Fibroblast of the conjunctiva (primary cell): ENCODE measurements at places on chromosomes 6 and 20.
A peak's percentile ranks its signal among the peaks of the same experiment; 100 is the strongest.

- no peak for DNase-seq
Measured at GRCh38 chr6:99225172-99225571, 124.3 kb downstream of the FAXC start.

GRCh38 chr20:19777981-19778380 is 19.9 kb downstream of the RIN2 start:
- DNase-seq, result no peak

- no peak for DNase-seq
Measured at GRCh38 chr20:10411673-10412072, 22.3 kb downstream of the MKKS start.

DNA sequence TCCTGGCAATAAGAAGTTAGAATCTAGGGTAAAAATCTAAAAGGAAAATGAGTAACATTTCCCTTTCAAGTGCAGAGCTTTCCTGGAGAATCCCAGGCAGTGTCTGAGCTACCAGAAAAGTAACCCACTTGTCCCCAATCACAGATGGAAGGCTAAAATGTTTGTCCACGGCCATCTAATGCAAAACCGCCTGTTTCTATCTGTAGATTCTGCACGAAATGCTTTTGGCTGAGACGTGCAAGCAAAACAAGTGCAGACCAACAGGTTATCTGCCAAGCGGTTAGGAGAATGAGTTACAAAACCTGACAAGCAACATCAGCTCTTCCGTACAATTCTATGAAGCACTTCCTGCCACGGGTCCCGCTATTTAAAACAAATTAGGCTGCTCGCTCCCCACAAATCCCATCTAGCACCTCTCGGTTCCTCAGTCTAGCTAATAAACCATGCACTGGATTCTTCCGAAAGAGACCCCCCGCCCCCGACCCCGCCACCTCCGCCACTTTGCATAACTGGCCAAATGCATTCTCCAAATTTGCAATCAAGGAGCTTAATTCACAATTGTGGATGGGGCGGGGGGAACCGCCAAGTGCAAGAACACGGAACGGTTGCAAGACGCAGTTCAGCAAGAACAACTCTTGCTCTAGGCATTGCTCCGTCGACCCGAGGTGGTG is 1.4 kb downstream of the ELOVL5 start:
- DNase-seq, result no peak

DNA sequence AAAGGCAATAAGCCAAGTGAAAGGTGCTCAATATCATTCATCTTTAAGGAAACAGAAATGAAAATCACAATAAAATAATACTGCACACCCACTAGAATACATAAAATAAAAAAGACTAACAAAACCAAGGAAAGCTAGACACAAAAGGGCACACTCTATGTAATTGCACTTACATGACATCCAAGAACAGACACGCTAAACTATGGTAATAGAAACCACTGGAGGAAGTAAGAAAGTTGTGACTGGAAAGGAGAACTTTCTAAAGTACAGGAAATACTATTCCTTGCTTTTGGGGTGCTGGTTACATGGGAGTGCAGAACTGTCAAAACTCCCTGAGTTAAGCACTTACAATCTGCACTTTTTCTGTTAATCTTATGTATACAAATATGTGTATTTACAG is 253.7 kb upstream of the RUNX2 start:
- DNase-seq, result no peak

- DNase-seq, result no peak
Measured at GRCh38 chr20:35597186-35597585, 18.4 kb upstream of the SPAG4 start.

DNA sequence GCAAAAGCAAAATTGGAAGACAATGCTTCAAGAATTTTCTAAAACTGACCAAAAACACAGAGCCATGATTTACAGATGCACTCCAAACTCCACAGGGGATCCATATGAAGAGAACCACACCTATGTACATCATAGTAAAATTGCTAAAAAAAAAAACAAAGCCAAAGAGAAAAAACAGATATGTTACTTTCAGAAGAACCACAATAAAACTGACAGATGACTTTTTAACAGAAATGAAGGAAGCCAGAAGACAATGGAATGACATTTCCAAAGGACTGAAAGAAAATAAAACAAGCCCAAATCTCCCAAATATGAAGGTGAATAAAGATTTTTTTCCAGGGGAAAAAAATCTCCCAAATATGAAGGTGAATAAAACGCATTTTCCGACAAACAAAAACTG is 17.5 kb downstream of the TRERF1 start:
- no peak for DNase-seq

DNA sequence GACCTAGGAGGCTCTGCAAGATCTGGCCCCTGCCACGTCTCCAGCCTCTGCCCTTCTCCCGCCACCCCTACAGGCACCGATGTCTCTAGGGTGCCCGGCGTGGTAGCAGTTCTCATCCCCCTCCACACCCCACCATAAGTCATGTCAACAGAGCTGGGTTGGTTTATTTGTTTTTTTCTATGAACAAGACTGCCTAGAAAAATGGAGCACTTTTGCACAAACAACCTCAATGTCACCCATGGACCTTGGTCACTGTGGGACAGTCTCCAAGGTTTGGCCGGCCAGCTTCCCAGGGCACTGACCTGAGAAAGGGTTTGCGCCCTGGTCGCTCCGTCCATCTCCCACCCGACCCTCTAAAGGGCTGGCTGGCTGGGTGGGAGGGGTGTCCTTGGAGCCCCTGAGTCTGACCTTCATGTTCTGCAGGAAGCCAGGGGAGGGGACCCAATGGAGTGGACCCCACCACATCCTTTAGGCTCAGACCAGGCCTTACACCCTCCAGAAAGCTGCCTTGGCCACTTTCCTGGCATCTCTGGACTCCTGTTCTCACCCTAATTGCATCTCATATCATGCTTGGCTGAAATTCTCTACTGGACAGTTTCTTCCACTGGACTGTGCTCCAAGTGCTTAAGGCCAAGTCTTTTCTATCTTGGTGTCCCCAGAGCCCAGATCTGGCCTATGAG is 104.8 kb upstream of the PTPN1 start:
- DNase-seq, result no peak

DNA sequence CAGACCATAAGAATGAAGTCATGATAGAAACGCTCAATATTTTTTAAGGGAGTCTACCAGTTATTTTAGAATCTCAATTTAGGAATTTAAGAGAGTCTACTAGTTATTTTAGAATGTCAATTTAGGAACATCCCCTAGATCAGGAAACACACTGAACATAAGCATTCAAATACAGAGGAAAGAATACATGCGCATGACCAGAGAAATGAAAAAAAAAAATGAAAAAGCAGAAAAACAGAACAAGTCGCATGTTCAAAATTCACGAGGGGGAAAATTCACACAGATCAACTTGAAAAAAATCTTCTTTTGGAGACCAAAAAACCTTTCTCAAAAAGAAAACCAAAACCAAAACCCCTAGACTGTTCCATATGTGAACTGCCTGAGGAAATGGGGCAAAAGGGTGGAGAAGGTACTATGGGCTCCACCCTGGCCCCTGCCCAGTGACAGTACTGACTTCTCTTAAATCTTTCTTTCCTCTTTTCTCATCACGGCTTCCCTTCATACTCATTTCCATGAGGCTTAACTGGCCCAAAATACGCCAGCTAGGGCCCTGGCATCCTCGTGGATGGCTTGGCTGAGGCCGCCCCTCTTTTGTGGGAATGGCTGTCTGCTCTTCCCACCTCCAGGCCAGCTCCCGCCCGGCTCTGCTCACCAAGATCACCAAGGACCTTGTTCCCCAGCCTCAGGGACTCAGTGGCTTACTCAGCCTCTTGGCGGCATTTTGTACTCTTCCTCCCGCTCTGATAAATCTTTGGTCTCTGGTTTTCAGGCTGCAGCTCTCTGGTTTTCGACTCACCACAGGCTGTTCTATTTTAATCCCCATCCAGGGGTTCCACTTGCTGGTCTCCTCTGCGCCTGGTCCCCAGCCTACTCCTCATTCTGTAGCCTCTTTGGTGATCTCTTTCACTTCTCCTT is 11.2 kb downstream of the ZBTB2 start:
- no peak for DNase-seq

GRCh38 chr20:57868310-57868709 is 158.5 kb upstream of the PMEPA1 start:
- DNase-seq, result no peak

DNA sequence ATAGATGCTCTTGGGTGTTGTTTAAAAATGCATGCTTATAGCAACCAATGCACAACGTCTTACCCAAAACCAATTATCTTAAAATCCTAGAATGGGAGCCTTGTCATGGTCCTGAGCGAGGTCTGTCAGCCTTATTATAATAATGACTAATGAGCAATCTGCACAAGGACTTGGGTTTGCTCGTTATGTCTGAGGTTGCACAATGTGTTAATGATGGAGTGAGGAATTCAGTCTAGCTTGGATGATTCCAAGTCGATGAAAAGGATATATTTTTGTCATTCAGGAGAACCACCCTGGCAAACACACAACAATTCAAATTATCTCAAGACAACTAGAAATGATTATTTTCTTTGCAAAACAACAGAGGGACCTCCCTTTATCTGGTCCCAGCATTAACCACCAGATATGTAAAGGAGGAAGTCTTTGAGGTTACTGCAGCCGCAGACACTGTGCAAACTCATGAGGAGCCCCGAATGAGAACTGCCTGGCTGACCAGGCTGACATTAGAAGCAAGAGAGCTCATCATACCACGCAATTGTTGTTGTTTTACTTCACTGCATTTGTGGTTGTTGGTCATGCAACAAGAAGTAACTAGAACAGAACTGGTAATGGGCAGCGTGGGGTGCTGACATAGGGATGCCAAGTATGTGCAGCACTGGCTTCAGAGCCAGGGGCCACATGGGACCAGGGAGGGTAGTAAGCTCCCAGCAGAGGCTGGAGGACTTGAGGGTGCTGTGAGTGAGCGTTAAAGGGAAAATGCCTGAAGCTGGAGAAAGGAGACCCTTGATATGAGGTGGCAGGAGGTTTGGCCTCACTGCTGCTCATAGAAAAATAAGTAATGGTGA is 488.3 kb downstream of the CDH26 start:
- DNase-seq, result no peak

- DNase-seq, result no peak
Measured at GRCh38 chr6:21970569-21971300, 326.1 kb downstream of the PRL start.

- DNase-seq, result no peak
Measured at GRCh38 chr20:44336725-44337380, at the start of gene R3HDML. Gene R3HDML (plus strand): TSS chr20:44337043. CDS start chr20:44337158, 115 bp downstream.

- peak; percentile 79 for DNase-seq
Measured at GRCh38 chr20:51434580-51435247, 107.8 kb downstream of the NFATC2 start.
